ENCODE measurements at places on chromosomes 7 and 10. TPM values are rescaled to one million over a fixed set of nuclear protein-coding genes. Genes with fewer than 3 reads are reported as not detected.

GRCh38 chr7:134021836-134022235 lies 105.3 kb upstream of the LRGUK start:
- no peak for DNase-seq

DNA sequence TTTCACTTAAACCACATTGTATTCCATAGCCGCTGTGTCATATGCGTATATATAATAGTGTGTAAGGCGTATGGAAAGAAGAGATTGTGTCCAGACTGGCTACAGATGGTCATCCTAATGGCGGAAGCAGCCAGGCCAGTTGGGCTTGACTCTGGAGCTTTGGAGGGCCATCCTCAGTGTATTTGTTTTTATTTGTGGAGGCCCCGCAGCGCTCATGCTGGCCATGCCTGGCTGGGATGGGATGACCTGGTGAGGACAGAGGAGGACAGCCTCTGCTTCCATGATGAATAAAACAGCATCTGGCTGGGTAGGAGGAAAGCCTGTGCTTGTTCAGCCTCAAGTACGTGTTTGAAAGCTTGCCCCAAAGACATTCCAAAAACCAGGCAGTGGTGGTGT lies 220.3 kb downstream of the EBF3 start:
- DNase-seq = no peak

DNA sequence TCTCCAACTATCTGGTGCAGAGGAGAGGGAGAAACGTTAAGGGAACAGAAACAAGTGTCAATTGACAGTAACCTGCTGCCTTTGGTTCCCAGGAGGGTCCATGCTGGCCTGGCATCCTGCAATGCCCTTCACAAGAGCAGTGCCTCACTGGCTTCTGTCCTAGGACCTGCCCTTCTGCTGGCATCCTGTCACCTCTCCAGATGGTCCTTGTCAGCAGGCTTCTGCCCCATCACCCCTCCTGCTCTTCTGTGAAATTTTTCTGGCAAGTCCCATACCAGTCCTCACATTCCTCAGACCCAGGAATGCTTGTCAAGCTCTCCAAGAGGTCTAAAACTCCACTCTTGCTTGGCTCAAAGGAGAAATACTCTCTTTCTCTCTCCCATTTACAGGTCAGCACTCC lies 34.2 kb downstream of the C10orf67 start:
- no peak for DNase-seq

The INA gene
- total RNA-seq = 184 TPM

DNA sequence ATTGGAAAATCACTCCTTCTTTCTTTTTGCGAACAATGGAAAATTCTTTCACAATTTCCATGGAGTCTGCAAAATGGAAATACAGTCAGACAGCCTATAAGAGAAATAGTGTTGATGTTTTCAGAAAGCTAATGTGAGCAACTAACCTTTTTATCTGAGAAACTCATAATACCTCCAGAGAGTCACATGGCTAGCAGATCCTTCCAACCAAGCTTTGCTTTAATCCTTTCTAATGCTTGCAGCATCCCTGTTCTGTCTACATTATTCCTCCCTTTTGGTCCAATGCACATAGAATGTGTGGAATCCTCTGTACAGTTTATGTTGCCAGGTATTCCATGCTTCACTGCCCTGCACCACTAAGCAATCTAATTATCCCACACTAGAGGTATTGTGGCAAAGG lies 717.5 kb upstream of the LRRN3 start:
- DNase-seq = no peak

DNA sequence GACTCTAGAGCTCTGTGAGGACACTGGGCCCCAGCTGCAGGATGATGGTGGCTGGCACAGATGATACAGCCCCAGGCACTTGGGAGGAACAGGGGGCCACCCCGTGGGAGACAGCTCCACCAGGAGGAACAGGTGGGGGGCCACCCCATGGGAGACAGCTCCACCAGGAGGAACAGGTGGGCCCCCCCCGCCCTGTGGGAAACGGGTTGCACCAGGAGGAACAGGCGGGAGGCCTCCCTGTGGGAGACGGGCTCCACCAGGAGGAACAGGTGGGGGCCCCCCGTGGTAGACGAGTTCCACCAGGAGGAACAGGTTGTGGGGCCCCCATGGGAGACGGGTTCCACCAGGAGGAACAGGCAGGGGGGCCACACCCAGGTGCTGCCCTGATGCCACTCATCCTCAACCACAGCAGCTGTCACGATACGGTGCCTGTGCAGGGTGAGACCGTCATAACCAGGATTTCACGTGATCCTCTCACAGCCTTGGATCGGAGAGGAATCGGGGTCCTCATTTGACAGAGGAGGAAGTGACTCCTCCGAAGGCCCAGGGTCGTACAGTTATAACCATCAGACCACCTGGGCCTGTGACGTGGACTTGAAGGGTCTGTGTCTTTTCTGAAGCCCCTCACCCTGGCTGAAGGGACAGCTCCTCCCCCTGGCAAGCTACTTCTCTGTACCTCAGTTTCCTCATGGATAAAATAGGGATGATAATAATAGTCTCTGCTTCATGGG lies 49.2 kb upstream of the NANOS1 start:
- DNase-seq = no peak

DNA sequence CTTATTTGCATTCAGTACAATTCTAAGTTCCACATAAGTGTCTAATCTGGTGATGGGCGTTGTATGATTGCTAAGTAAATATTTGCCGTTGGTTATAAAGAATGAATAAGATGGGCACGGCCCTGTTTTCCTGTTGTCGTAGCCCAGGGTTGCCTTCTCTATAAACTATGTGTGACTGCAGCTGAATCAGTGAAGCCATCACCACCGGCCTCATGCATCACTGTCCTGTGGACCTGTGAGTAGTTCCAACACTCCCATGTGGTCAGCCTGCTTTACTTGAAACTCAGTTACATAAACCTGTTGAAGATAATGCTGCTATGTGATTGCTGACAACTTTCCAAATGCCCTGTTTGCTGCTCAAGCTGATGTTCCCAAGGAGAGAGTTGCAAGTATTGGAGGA lies 21.6 kb upstream of the KLF6 start:
- no peak for DNase-seq

Data from dorsolateral prefrontal cortex (tissue), 122 donors.